ENCODE measurements at places on chromosomes 6 and 20. TPM values are rescaled to one million over a fixed set of nuclear protein-coding genes. Genes with fewer than 3 reads are reported as not detected.

Gene HDGFL1
- not detected for total RNA-seq

Gene HLA-DRB5
- total RNA-seq: 0.13 TPM

Gene NNAT
- total RNA-seq: 0.26 TPM

Gene LIN28B
- total RNA-seq: not detected

Gene PXMP4
- total RNA-seq: 5.5 TPM

Gene LIME1
- 19.1 TPM for total RNA-seq

Gene FUCA2
- 95.8 TPM for total RNA-seq

Gene CRIP3
- not detected for total RNA-seq

Gene CDH26
- total RNA-seq: 0.06 TPM

Gene TFB1M
- 21.7 TPM for total RNA-seq

Gene KCNK17
- total RNA-seq: not detected

Gene LY6G6F
- not detected for total RNA-seq

Gene RAD21L1
- total RNA-seq: 0.19 TPM

Gene CLPSL2
- not detected for total RNA-seq

Gene COMMD7
- total RNA-seq: 26.7 TPM

Gene SLC2A10
- 21.0 TPM for total RNA-seq

Gene NR2E1
- total RNA-seq: not detected

Gene AGPAT4
- total RNA-seq: 5.7 TPM

Gene IPCEF1
- not detected for total RNA-seq

Gene PBOV1
- total RNA-seq: not detected
